Neural crest cell (in vitro differentiated cells): ENCODE measurements at places on chromosomes 11 and 22.
A peak's percentile ranks its signal among the peaks of the same experiment; 100 is the strongest.

DNA sequence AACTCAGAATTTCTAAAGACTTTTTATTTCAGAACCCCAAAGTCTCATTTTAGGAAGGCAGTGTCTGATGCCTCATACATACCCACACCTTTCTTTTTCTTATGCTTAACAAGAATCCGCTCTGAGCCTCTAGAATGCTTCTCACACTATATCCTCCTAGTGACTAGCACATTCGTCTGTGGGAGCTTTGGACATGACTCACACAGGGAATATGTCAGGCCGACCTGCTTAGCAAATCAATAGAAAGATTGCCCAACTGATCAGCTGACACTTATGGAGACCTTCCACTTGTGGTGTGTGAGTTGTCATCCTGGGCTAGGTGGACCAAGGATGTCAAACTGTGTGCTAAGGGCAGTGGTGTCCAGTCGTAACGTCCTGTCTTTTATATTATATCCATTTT is 129.9 kb upstream of the TTC12 start:
- no peak for DNase-seq

- no peak for DNase-seq
These were observed 118.6 kb downstream of the OPCML start for GRCh38 chr11:133413703-133414102.

DNA sequence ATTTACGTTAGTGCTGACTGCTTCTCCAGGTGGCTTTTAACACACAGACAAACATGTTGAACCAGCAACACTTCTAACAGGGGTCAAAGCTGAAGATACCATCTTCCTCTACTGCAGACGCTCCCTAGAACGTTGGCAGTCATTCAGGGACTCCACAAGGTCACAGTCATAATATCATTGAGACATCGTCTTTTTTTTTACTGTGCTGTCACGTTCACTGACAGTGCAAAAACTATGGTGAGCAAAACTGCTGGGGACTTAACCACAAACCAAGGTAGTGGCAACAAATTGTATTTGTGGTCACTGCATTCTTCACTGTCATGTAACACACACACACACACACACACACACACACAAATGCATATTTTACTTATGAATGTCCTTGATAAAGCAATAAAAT is 244.9 kb downstream of the CASP12 start:
- DNase-seq, result no peak

GRCh38 chr22:49824185-49824925 is 3.3 kb downstream of the BRD1 start:
- no peak for DNase-seq

GRCh38 chr11:28542561-28542960 is 434.4 kb downstream of the METTL15 start:
- DNase-seq, result no peak

DNA sequence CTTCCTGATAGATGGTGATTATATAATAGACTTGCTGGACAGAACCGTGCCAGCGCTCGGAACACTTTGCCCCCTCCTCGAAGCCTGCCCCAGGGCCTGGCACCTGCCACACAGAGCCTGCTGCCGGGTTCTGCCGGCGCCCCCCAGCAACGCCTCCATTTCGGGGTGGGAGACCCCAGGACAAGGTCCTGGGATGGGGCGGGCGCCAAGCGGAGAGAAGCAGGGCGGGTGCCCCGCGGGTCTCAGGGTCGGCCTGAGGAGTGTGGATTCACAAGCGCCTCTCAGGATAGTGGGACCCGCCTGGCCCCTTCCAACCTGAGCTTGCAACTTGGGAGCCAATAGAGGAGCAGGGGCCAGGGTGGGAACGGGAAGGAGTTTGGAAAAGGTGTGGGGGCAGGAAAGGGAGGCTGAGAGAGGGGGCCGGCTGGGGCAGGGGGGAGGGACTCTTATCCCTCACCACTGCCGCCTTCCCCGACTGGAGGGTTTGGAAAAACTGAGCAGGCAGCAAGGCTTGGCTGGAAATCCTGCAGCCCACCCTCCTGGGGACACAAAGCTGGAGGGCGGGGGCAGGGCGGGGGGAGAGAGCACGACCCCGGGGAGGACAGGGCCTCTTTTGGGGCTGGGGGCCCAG is 3.3 kb upstream of the BCL9L start:
- DNase-seq, result no peak

GRCh38 chr11:122175306-122175705 is 59.3 kb upstream of the BLID start:
- no peak for DNase-seq

- DNase-seq, result no peak
These were observed 1.4 kb downstream of the MICAL2 start for GRCh38 chr11:12111549-12112520.

GRCh38 chr11:9120664-9121468 is 29.5 kb upstream of the SCUBE2 start:
- no peak for DNase-seq

DNA sequence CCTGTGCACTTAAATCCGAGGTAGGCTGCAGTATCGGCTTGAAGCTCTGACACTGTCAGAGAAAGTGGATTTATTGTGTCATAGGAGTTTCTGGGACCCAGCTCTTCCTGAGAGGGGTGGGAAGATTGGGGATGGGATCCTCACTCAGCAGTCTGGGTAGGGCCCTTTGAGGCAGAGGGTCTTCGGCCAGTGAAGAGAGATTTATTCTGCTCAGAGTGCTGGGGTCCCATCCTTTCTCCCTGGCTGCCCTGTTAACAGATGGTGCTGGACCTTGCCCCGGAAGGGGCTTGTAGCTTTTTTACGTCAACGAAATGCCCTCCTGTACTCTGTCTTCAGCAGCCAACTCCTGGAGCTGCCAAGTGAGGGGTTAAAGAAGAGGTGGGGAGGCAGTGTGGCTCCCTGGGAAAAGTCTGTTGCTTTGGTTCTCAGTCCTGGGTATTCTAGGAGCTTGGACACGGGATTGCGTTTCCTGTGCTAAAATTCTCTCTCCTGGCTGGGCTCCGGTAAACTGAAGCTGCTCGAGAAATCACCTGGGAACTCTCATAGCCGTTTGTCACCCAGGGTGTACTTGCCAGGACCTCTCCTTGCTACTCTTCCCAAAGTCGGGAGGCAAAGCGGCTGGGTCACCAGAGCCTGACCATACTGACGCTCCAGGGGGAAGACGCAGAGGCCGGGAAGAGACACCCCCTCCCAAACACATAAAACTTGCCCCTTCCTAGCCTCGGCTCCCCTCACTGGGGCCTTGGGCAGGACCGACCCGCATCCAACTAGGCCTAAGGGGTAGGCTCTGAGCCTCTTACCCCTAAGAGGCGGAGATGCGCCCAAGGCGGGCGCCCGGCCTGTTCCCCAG is 806 bp upstream of the SMDT1 start:
- no peak for DNase-seq

GRCh38 chr11:132402071-132402684 is 1031.8 kb downstream of the NTM start:
- peak; percentile 40 for DNase-seq

DNA sequence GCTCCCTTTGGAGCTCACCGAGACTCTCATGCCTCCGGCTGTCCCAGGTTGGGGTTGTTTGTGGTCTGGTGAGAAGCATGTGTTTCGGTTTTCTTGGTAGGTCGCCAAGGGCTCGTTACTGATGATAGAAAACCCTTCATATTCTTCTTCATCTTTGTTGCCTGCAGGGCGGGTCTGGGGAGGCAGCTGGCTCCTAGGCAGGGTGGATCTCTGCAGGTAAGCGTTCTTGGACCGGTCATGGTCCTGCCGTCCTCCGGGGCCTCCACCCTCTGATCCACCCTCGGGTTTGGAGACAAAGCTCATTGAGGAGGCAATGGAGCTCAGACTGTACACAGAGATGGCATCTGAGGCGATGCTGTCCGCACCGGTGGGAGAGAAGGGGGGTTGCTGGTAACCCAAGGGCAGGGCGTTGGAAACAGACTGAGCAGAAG is 64.3 kb upstream of the PITPNB start:
- DNase-seq, result no peak

GRCh38 chr11:71252770-71253730 is 673 bp upstream of the SHANK2 start:
- peak; percentile 18 for DNase-seq

DNA sequence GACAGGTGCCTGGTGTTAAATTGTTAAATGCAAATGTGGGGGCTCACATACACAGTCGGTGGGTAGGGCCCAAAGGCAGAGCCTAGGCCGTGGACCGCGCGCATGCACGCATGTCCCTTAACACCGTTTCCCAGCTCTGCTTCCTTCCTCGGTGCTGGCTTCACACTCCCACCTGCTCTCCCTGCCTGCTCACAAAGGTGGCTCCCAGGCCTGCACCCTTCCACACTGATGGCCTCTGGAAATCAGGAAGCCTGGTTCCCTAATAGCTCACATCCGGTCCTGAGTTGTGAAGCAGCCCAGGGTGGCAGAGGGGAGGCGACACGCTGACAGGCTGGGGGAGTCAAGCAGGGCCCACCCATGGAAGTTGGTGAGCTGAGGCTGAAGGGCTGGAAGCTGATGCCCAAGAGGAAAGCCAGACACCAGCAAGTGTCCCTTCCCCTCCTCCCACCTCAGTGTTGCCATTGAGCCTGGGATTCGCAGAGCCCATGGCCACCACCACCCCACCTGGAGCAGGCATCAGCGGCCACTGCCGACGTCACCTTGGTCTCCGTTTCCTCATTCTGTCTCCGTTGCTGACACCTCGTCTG is 13.7 kb upstream of the CTTN start:
- DNase-seq, result no peak

GRCh38 chr22:46351131-46351735 is 15.7 kb downstream of the TRMU start:
- no peak for DNase-seq

GRCh38 chr11:111911563-111912401 is at the start of gene CRYAB:
TSS of gene CRYAB (minus strand) at chr11:111911770. CDS start at chr11:111911724, 46 bp downstream.
- DNase-seq, result no peak

DNA sequence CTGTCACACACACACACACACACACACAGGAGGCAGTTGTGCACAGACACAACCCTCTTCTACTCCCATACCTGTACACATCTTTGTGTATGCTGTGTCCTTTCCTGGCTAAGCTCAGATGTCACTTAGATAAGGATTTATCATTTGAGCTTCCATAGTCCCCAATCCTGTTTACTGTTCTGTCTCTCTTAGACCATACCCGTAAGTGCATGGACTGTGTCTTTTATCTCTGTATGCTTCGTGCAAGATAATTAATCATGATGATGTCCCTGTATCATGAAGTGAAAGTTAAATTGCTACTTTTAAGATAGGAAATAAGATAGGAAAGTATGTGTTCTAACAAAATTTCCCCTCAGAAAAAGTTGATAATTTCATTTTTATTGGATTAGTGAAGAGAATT is 30.3 kb downstream of the PRMT3 start:
- DNase-seq, result no peak

DNA sequence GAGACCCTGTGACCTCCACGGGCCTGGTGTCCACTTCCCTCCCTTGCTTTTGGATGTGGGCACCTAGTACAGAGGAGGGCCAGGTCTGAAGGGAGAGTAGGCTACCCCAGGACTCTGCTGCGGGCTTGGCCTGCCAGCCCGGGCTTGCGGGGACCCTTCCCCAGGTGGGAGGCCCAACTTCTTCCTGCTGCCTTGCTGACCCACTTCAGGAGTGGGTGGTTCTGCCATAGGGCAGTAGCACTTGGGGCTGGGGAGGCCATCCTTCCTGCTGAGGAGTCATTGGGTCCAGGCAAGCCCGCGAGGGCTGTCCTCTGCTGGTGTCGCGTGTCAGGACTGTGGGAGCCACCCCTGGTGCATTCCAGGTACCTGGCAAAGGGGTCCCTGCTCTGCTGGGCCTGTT is 1250.0 kb downstream of the BRD1 start:
- no peak for DNase-seq

DNA sequence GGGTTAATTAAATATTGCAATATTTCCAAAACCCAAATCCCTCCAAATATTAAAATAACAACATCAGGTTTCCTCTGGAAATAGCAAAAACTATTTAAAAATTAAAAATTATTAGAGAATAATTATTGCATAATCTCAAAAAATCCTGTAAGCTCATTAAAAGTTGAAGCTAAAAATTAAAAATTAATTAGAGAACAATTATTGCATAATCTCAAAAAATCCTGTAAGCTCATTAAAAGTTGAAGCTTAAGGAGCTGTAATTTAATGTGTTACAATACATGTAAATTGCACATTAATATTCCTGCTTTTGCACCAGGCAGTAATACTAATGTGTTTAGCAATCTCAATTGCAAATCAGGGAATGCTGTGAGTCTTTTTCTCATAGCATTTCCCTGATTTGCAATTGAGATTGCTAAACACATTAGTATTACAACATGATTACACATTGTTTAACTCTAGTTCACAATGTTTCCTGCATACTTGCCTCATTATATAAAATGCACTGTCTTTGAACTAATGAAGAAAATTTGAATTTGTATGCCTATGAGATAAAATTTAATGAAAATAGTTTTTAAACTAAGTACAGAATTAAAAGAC is 247.7 kb downstream of the GUCY1A2 start:
- DNase-seq, result no peak

DNA sequence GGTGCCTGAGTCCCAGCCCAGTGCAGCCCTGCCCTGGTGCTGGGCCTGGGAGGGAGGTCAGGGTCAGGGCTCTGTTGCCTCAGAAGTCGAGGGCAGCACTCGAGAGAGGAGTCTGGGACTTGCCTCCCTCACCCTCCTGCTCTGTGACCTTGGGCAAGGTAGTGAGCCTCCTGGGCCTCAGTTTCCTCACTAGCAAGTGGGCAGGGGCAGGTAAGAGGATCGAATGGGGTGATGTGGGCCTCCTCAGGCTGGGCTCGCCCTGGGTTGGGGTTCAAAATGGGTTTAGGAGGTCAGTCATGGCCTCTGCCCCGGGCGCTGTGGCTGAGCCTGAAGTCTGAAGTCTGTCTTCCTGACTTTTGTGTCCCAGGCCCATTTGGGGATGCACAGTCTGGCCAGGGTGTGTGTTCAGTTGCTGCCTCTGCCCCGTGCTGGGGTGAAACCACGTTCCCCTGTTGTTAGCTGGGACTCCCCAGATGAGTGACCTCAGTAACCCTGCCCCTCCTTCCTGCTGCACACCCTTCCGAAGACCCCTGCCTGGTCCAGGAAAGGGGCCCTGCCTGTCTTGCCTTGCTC is 40.9 kb upstream of the CELSR1 start:
- no peak for DNase-seq

DNA sequence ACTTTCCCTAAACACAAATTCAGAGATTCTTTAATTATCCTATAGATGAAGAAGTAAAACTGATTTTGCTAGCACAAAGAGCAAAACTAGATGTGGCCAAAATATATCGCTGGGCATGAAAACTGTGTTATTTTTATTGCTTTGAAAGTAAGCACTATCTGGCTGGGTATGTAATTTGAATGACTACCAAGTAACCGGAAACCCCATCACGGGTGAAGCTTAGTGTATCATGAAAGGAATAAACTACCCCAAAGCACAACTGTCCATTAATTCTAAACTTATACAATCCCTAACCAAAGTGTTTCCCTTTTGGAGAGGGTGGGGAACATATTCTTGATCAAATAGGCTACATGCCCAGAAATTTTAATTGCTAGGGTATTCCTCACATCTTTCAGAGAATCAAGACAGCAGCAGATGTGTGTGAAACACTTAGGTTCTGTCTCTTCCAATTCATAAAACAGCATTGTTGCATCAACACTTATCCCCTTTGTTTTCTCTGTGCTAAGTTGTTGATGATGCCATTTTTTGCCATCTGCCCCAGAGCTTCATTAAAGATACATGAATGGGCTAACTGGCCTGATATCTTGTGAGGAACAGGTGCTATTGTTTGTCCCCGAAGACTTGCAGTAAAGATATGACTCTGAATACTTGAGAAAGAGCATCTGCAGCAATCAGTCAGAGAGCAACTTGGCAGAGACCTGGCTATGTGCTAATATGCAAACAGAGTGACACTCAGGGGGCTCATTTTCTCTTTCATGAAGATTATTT is 238.2 kb downstream of the SOX6 start:
- DNase-seq, result no peak
